ENCODE measurements at places on chromosomes 2 and 18.

DNA sequence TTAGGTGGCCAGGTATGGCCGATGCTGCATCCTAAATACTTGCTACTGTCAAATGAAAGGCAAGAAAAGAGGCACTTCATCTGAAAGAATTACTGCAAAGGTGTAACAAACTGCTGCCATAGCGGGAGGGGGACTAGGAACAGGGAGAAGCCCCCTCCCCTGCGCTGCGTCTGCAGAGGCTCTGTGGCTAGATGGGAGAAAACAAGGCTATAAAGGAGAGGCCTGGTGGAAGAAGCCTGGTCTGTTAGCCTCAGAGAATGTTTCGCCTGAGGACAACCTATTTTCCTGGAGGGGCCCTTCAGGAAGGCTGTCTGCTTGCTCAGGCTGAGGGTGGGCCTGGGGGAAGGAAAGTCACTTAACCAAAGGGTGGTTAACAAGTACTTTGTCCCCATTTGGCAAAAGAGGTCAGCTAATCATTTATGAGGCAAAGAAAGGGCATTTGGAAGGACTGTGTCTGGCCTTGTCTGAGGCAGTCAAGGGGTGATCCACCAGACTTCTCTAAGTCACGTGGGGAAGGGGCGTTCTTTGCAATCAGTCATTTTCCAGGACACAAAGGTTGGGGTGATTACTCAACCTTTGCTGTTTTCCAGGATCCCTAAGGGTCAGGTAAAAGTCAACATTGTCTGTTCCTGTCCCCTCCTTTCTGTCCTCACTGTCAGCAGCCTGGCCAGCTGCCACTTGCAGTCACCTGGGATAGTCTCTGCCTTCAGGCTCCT is 103.0 kb upstream of the TMEM200C start:
- no peak for DNase-seq

GRCh38 chr2:113324684-113325160 is 46.0 kb upstream of the PAX8 start:
- peak; percentile 31 for DNase-seq

DNA sequence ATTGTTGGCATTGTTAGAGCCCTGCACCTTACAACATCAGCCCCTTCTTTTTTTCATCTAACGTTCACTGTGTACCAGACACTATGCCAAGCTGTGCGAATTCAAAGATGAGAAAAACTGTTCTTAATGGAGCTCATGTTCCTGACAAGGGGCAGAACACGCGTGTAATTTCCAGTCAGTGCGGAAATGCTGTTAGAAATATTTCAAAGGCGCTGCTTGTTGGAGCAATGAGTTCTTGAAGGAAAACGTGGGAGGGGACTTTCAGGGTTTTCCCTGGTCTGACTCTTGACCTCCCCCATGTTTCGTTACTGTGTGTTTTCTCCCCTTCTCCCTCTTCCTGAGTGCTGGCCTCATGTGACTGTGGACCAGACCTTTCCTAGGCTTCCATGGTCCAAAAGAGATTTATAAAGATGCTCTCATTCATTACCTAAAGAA is 1.5 kb downstream of the MTHFD2 start:
- peak; percentile 56 for DNase-seq

GRCh38 chr2:14815201-14815600 is 182.7 kb downstream of the LRATD1 start:
- no peak for DNase-seq

DNA sequence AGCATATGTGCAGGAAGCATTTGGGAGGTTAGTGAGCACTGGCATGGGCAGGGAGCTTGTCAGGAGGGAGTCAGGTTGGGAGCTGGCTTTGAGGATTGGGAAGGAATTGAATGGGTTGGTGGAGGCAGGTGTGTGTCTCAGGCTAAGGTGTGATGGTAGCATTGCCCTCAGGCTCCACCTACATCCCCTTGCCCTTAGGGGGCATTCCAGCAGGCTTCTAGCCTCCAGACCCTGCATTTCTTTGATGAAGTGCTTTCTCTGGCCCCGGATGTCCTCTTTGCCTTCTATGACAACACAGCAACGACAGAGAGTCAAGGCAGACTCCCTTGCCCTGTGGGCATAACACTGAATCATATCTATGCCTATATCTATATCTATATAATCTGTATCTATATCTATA is 13.5 kb downstream of the RHBDD1 start:
- DNase-seq = no peak

DNA sequence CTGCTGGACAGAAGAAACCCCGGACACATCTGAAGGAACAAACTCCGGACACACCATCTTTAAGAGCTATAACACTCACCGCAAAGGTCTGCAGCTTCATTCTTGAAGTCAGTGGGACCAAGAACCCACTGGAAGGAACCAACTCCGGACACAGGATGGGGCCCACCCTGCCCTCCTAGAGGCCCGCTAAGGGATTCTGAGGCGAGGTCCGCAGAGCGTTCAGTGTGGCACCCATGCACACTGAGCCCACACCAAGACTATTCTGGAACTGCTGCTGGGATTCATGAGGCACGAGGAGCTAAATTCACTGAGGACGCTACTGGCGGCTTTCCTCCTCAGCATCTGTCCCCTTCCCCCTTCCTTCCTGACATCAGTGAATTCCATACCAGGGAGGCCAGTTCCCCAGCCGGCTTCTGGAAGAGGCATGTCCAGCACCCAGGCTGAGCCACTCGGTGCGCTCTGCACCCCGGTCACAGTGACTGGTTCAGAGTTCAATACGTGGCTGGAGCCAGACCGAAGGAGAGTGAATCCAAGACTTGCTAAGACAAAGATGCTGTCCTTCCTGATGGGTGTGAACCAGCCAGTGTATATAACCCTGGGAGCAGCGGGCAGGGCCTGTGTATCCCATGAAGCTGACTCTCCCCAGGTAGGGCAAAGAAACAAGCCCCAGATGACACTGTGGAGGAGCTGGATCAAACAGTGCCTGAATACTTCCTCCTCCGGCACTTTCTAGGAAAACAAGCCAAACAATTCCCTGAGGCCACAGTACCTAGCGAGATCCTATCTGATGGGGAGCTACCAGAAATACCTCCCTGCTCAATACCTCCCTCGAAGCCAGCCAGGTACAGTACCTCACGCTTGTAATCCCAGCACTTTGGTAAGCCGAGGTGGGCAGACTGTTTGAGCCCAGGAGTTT is 11.1 kb downstream of the HDAC4 start:
- no peak for DNase-seq

- DNase-seq = no peak
Observed at GRCh38 chr18:61679836-61680235, 213.0 kb downstream of the RNF152 start.

- DNase-seq = no peak
Observed at GRCh38 chr2:65666156-65666725, 233.8 kb upstream of the SPRED2 start.

DNA sequence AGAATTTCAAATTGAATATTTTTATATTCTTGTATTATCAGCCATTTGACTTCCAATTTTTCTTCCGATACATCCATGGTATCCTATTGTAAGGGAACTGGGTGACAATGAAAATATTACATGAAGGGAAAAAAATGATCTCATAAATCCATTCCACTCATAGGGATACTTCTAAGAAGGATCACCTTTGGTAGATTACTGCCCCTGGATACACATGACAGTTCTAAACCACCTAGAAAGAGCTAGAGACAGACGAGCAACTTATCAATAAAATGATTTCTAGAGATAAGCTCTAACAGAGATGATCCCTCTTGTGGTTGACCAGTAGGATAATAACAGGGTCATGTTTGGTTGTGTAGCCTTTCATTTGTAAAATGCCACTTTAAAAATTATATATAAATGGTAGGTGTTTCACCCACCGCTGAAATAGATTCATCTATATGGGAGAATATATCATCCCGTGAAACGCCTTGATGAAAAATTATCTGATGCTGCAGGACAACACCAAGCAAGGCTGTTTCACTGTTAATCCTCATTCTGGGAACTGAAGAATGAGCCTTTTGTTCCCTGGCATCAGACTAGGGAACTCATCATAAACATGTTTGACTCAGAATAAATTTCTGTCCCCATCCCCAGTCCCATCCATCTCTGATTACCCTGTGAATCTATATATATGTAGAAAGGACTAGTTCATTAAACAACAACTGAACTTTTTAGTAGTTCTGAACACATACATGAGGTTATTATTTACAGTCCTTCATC is 180.0 kb downstream of the TCF4 start:
- DNase-seq = no peak

GRCh38 chr2:74514368-74515270 is at the start of gene TLX2:
TLX2 (plus strand) TSS chr2:74514450; CDS start chr2:74514807, 357 bp downstream.
- DNase-seq = no peak

GRCh38 chr18:58455314-58456188 is 173.3 kb downstream of the ALPK2 start:
- no peak for DNase-seq

DNA sequence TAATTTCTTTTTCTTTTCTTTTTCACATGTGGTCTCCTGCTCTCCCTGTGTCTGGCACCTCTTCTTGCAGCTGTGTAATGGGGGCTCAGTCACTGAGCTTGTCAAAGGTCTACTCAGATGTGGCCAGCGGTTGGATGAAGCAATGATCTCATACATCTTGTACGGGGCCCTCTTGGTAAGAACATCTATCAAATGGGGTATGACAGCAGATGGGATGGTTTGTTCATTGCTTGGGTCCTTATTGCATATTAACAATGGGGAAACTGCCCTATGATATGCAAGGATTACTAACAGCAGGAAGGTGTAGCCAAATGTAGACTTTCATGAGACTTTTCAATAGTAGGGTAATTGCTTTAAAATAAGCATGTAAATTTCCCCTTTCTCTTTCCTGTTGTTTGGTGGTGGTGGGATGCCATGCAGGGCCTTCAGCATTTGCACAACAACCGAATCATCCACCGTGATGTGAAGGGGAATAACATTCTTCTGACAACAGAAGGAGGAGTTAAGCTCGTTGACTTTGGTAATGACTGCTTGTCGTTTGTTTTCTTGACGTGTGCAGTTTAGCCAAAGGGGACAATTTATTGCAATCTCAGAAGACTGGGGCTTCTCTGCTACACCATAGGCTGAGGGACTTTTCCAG is 36.5 kb downstream of the MYO3B start:
- no peak for DNase-seq

GRCh38 chr18:58640428-58640805 is 11.5 kb upstream of the ALPK2 start:
- no peak for DNase-seq

DNA sequence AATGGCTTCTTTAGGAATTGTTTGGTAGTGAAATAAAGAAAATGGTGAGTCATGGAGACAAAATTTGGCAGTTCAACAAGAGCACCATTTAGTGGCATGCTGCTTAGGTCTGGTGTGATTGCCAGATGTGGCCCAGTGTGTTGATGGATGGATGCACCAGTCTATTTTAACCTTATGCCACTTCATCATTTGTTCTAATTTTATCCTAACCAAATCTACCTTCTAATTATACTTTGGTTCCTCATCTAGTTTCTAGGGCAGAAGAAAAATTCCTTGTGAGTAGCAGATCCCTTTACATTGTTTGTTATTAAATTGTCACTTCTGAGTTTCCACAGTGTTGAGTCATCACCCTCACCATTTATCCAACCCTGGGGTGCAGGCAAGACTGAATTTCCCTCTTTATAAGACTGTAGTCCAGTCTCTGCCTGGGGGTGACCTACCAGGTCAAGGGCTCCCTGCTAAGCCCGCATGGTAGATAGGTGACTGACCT is 32.5 kb downstream of the NABP1 start:
- DNase-seq = no peak

GRCh38 chr2:202109737-202110184 is 36.7 kb downstream of the KIAA2012 start:
- DNase-seq = no peak

DNA sequence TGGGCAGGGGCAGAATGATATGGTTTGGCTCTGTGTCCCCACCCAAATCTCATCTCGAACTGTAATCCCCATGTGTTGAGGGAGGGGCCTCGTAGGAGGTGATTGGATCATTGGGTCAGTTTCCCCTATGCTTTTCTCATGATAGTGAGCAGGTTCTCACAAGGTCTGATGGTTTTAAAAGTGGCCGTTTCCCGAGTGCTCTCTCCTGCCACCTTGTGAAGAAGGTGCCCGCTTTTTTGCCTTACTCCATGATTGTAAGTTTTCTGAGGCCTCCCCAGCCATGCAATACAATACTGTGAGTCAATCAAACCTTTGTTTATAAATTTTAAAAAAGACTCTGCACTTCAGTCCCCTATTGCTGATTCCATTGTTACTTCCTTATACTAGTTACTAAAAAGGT is 82.9 kb upstream of the CDKL4 start:
- no peak for DNase-seq

DNA sequence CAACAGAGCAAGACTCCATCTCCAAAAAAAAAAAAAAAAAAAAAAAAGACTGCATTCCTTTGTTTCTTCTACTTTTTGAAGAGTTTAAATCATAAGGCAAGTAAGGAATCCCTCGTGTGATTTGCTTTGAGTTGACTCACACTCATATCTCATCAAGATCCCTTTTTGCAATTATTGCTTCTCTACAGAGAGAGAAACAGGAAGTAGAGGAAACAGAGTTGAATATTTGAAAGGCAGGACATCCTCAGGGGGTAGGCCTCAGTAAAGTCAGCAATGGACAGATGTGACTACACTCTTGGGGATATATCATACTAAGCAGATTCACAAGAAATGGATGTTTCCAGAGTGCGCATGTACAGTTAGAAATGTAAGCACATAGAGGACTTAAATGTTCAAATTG is 11.2 kb upstream of the EFR3B start:
- no peak for DNase-seq

GRCh38 chr18:61334951-61335683 is 1.9 kb downstream of the CDH20 start:
- no peak for DNase-seq

DNA sequence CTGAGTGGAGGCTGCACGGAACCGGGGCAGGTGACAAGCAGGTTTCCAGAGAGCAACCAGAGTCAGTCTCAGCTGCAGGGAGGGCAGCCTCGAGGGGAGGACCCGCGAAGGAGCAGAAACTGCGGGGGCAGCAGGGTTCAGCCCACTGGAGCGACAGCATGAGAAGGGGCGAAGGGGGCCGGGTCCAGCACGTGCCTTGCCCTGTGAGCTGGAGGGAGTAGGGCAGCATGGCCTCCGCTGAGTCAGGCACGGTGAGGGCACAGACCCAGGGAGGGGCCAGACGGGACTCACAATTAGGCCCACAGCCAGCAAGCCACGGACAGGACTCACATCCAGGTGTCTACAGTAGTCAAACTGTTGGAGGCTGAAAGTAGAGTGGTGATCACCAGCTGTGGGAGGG is 22.7 kb upstream of the ATP9B start:
- no peak for DNase-seq

DNA sequence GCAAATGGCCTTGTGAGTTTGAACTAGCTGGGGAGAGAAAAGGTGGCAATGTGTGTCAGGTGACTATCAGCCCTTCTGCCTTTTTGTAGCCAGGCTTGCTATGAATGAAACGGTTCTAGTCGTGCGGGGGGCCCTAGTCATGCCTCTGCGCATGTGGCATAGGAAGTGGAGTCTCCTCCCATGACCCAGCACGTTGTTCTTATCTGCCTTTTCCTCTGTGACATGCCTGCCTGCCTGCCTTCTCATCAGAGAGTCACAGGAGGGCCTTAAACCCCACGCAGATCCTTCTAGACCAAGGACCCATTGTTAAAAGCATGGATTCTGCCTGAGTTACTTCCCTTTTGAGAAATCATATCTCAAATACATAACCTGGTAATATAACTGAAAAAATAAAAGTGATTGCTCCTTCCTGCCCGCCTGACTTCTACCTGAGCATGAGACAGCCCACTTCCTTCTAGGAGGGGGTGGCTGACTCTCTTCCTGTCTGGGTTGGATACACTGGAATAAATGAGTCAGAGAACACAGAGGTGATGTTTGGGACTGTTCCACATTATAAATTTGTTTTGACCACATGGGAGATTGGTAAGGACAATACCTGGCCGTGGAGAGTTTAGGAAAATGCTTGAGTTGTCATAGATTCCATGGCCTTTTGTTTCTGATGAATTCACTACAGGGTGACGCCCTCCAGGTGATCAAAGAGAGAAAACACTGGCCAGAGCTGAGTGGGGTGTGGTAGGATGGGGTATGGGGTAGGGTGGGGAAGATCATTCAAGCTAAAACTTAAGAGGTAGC is 49.8 kb downstream of the FBLN7 start:
- peak; percentile 86 for DNase-seq
